ENCODE measurements at places on chromosomes 16 and 17. TPM values are rescaled to one million over a fixed set of nuclear protein-coding genes. Genes with fewer than 3 reads are reported as not detected.

The CIBAR2 gene
- not detected for total RNA-seq

The SHCBP1 gene
- total RNA-seq = 5.7 TPM

The C17orf50 gene
- not detected for total RNA-seq

The FAM171A2 gene
- total RNA-seq = 8.8 TPM

The PRSS27 gene
- 1.1 TPM for total RNA-seq

The IKZF3 gene
- not detected for total RNA-seq

The CCT6B gene
- 1.5 TPM for total RNA-seq

The SCPEP1 gene
- total RNA-seq = 58.2 TPM

The ENPP7 gene
- total RNA-seq = not detected

The ST6GALNAC1 gene
- total RNA-seq = not detected

The KRT16 gene
- total RNA-seq = 1.9 TPM

The CNGB1 gene
- total RNA-seq = not detected

The MTSS2 gene
- total RNA-seq = 13.6 TPM

The TBC1D3K gene
- total RNA-seq = not detected

The NOTUM gene
- total RNA-seq = under 0.01 TPM

All from bronchial smooth muscle cell (primary cell).